Ureter (tissue), 1 donor: ENCODE measurements at places on chromosomes 16 and 17. TPM values are rescaled to one million over a fixed set of nuclear protein-coding genes. Genes with fewer than 3 reads are reported as not detected.

DNA sequence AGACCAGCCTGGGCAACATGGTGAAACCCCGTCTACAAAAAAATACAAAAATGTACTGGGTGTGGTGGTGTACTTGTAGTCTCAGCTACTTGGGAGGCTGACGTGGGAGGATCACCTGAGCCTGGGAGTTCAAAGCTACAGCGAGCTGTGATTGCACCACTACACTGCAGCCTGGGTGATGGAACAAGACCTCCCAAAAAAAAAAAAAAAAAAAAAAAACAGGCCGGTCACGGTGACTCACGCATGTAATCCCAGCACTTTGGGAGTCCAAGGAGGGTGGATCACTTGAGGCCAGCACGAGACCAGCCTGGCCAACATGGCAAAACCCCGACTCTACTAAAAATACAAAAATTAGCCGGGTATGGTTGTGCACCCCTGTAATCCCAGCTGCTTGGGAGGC is 12.7 kb upstream of the APPBP2 start:
- DNase-seq = no peak

GRCh38 chr16:2710021-2710710 is 9.9 kb downstream of the PRSS27 start:
- no peak for DNase-seq

- DNase-seq = no peak
Measured at GRCh38 chr17:47295874-47296255, 27.9 kb upstream of the EFCAB13 start.

GRCh38 chr17:62689441-62690167 is 62.1 kb downstream of the MRC2 start:
- no peak for DNase-seq

GRCh38 chr16:57551057-57551456 is 8.6 kb downstream of the ADGRG5 start:
- DNase-seq = no peak

- no peak for DNase-seq
Measured at GRCh38 chr16:1018447-1019198, 37.1 kb downstream of the SOX8 start.

- no peak for DNase-seq
Measured at GRCh38 chr17:40427002-40427491, 9.4 kb upstream of the TOP2A start.

- DNase-seq = no peak
Measured at GRCh38 chr17:75596320-75597087, 8.9 kb downstream of the MYO15B start.

DNA sequence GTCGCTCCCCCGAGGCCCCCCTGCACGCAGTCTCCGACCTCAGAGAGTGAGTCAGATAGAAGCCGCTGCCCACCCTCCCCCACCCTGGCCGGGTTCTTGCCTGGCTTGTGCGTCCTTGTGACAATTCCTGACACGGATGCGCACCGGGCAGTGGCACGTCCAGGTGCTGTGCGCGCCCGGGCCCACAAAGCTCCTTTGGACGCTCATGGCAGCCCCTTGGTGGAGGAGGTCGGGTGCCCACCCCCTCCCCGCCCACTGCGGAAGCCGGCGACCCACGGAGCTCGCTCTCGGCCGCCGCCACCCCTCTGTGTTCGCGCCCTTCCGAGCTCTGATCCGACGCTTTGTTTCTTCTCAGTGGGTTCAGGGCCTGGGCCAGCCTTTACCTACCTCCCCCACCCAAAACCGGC is 662 bp upstream of the TUBB3 start:
- peak; percentile 87 for DNase-seq

DHX58 gene
- total RNA-seq = 31.3 TPM

PPY gene
- total RNA-seq = not detected

FN3K gene
- 27.0 TPM for total RNA-seq
